ENCODE measurements at places on chromosomes 5 and 9. TPM values are rescaled to one million over a fixed set of nuclear protein-coding genes. Genes with fewer than 3 reads are reported as not detected.

DNA sequence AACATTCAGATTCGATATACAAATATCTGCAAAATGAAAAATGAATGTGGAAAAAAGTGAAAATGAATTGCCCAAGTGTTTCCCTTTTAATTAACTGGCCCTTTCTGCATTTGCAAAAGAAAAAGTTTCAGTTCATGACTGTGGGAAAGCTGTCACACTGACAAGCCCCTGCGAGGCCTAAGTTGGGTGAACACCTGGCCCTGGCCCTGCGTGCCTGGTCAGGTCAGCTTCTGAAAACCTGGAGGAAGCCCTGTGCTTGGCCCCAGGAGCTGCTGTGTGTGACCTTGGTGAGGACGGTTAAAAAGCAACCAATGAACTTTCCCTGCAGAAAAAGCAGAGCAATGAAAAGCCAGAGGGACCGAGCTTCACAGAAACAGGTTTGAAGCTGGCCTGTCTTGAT, 41.0 kb upstream of the SHC3 start:
- H3K27ac ChIP-seq = no peak overlapping the region
- DNase-seq = no peak
- no peaks in the 10 kb centered on the region for H3K36me3 ChIP-seq
- H3K27me3 ChIP-seq = peaks cover 7% of the 10 kb centered on the region
- no peak overlapping the region for H3K4me3 ChIP-seq
- H3K4me1 ChIP-seq = no peaks in the 10 kb centered on the region

DNA sequence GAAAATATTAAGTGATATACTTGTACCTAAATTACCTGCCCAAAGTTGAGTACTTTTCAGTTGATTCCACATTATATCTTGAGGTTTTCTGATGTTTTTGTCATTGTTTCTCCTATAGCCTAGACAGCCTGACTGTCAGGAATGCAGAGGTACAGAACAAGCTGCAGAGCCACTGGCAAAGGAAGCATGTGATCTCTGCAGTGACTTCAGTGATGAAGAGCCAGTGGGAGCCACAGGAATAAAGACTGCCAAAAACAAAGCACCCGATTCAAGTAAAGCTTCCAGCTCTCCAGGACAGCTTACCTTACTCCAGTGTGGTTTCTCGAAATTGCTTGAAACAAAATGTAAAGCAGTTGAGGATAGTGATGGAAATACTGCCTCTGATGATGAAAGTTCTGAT, 96.3 kb downstream of the ERCC6L2 start:
- H3K36me3 ChIP-seq = peaks cover 42% of the 10 kb centered on the region
- no peak overlapping the region for H3K4me3 ChIP-seq
- H3K4me1 ChIP-seq = peaks cover 13% of the 10 kb centered on the region
- no peaks in the 10 kb centered on the region for H3K27me3 ChIP-seq
- no peak overlapping the region for H3K27ac ChIP-seq

DNA sequence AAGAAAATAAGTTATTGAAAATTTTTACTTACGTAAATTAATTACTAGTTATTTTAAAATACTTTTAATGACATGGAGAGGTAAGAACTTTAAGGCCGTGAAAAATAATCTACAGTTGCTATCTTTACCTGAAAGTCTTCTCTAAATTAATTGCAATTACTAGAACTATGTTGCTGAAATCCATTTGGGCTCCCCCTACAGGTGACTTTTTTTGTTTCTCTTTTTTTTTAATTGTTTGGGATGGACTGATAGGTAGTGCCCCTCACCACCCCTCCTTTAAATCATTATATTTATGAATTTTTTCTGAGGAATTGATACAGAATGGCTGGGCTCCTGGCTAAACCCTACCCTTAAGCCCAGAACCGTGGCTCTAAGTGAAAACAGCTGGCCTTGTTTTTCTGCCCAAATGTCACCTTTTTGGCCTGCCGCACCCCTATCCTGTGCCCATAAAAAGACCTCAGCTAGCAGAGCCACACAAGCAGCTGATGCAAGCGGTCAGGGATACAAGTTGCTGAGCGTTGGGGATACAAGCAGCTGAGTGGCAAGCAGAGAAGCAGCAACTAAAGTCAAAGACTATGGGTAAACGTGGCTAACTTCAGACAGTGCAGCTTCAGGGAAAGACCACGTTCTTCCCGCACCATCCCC, 315.2 kb upstream of the ACO1 start:
- no peaks in the 10 kb centered on the region for H3K4me1 ChIP-seq
- H3K27ac ChIP-seq = no peak overlapping the region
- no peaks in the 10 kb centered on the region for H3K27me3 ChIP-seq
- no peak for DNase-seq

GRCh38 chr9:110939047-110939446, 99.2 kb downstream of the LPAR1 start:
- H3K27ac ChIP-seq = no peak overlapping the region
- no peaks in the 10 kb centered on the region for H3K27me3 ChIP-seq
- no peaks in the 10 kb centered on the region for H3K4me1 ChIP-seq
- H3K4me3 ChIP-seq = no peak overlapping the region

- no peaks in the 10 kb centered on the region for H3K27me3 ChIP-seq
- H3K36me3 ChIP-seq = no peaks in the 10 kb centered on the region
- no peak for DNase-seq
- H3K4me1 ChIP-seq = no peaks in the 10 kb centered on the region
- no peak overlapping the region for H3K4me3 ChIP-seq
These were observed 160.9 kb downstream of the GIN1 start for GRCh38 chr5:102959055-102959454.

- H3K27me3 ChIP-seq = peaks cover 21% of the 10 kb centered on the region
- no peaks in the 10 kb centered on the region for H3K36me3 ChIP-seq
- no peak for DNase-seq
- peak overlapping the region; percentile 78 for H3K27ac ChIP-seq
- H3K4me3 ChIP-seq = peak overlapping the region; percentile 83
These were observed 1.3 kb downstream of the NIM1K start for GRCh38 chr5:43193181-43193893.

DNA sequence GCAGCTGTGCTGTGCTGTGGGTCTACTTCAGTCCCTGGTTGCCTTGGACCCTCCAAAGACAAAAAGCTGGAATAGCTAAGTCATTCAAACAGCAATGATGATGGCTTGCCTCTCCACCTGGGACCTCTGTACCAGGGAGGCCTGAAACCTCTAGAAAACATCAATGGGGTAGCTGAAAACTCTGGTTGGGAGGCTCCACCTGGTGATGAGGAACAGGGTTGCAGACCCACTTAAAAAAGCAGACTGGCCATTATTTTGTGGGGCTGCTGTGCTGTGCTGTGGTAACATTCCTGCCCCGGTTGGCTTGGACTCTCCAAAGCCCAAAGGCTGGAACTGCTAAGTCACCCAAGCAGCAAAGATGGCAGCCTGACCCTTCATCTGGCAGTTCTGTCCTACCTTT, 839.3 kb upstream of the ARRDC3 start:
- no peak overlapping the region for H3K27ac ChIP-seq
- H3K4me1 ChIP-seq = peaks cover 1% of the 10 kb centered on the region
- H3K27me3 ChIP-seq = no peaks in the 10 kb centered on the region
- H3K36me3 ChIP-seq = peaks cover 9% of the 10 kb centered on the region
- H3K4me3 ChIP-seq = no peak overlapping the region

GRCh38 chr9:95101326-95101725, 216.2 kb downstream of the FANCC start:
- DNase-seq = no peak
- peaks cover 2% of the 10 kb centered on the region for H3K4me1 ChIP-seq
- peaks cover 15% of the 10 kb centered on the region for H3K36me3 ChIP-seq
- no peak overlapping the region for H3K27ac ChIP-seq
- H3K27me3 ChIP-seq = no peaks in the 10 kb centered on the region

DNA sequence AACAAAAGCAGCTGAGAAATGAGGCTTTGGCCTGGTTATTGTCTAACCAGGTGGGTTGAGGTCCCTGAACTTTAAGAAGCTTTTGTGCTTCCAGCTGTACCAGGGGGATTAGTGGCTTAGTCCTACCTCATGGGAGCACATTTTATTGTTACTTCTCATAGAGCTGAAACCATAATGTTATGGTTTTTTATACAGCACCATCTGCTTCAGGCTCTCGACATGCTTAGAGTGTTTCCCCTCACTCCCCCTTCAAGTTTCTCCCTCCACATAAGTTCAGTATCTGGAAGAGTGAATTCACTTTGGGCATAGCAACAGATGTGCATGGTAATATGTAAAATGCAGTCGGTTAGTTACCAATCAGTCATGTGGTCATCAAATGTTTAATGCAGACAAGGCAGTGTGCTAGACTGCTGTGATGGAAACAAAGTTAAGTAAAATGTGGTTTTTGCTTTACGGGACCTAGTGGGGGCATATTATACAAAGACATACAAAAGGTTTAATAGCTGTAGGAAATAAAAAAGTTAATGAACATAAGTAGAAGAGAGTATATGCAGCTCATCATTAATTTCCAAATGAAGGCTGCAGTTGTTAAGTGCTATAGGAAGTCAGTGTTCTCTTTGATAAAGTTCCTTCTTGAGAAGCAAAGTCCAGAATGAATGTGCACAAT, 95.9 kb upstream of the SPRY4 start:
- H3K4me1 ChIP-seq = peaks cover 47% of the 10 kb centered on the region
- peaks cover 2% of the 10 kb centered on the region for H3K36me3 ChIP-seq
- no peaks in the 10 kb centered on the region for H3K27me3 ChIP-seq
- DNase-seq = no peak
- H3K4me3 ChIP-seq = peak overlapping the region; percentile 33

GRCh38 chr5:158807946-158808345, 291.8 kb downstream of the EBF1 start:
- H3K4me1 ChIP-seq = peaks cover 15% of the 10 kb centered on the region
- H3K27ac ChIP-seq = no peak overlapping the region
- DNase-seq = no peak
- H3K36me3 ChIP-seq = no peaks in the 10 kb centered on the region
- H3K27me3 ChIP-seq = no peaks in the 10 kb centered on the region

GRCh38 chr9:136618580-136619547, 43.9 kb upstream of the EGFL7 start:
- no peak overlapping the region for H3K27ac ChIP-seq
- peaks cover 2% of the 10 kb centered on the region for H3K4me1 ChIP-seq
- H3K36me3 ChIP-seq = no peaks in the 10 kb centered on the region
- no peaks in the 10 kb centered on the region for H3K27me3 ChIP-seq

GRCh38 chr9:97480749-97481148, 20.7 kb upstream of the TMOD1 start:
- no peaks in the 10 kb centered on the region for H3K27me3 ChIP-seq
- no peak overlapping the region for H3K27ac ChIP-seq
- H3K4me3 ChIP-seq = no peak overlapping the region

DNA sequence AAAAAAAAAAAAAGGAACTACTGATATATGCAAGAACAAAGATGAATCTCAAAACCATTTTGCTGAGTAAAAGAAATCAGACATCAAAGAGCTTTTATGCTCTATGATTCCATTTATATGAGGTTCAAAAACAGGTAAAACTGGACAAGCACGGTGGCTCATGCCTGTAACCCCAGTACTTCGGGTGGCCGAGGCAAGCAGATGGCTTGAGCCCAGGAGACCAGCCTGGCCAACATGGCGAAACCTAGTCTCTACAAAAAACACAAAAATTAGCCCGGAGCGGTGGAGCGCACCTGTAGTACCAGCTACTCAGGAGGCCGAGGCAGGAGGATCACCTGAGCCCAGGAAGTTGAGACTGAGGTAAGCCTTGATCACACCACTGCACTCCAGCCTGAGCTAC, 7.8 kb downstream of the PTBP3 start:
- H3K4me3 ChIP-seq = no peak overlapping the region
- H3K4me1 ChIP-seq = peaks cover 87% of the 10 kb centered on the region
- peaks cover 18% of the 10 kb centered on the region for H3K36me3 ChIP-seq
- H3K27me3 ChIP-seq = no peaks in the 10 kb centered on the region
- no peak overlapping the region for H3K27ac ChIP-seq

DNA sequence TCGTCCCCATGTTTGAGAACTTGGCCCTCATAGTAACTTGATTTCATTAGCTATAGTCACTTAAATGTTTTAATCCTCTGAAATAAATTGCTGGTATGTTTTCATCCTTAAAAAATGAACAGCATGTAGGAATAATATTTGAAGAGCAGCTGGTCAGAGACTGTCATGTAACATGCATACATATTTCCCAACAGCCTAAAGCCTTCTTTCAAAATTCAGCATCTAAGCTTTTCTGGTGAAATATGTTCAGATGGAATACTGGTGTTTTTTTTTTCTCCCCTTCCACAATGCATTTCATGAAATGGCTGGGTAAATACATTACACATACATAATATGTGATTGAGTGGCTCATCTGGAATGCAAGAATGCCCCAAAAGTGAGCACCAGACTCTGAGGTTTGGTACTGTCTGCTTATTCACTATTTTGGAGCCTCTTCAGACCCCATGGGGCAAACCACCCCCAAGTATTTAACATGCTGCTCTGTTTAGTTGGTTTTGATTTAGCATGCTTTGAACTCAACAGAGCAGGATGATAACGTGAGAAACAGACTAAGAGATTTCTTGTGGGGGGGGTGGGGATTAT, 94.0 kb downstream of the SMARCA2 start:
- no peak for DNase-seq
- H3K27me3 ChIP-seq = no peaks in the 10 kb centered on the region

DNA sequence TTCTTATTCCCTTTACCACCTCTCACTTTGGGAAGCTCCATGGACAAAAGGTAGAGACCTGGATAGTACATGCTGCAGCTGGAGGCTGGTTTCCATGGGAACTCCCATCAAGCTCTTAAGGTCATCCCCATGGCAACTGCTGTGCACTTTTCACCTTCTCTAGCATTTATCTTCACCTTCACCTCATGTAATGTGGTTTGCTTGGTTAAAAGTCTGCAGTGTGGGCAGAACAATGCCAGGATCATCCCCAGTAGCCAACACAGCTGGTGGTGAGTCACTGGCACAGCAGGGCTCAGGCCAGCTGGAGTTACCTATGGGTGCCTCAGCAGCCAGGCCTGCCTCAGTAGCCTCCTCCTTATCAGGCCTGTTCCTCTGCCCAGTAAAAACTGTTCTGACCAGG, 210.5 kb downstream of the GRIA1 start:
- H3K36me3 ChIP-seq = no peaks in the 10 kb centered on the region
- H3K4me3 ChIP-seq = no peak overlapping the region
- no peak overlapping the region for H3K27ac ChIP-seq
- DNase-seq = no peak

GRCh38 chr5:67401172-67401571, 204.6 kb upstream of the CD180 start:
- no peaks in the 10 kb centered on the region for H3K4me1 ChIP-seq
- H3K27me3 ChIP-seq = no peaks in the 10 kb centered on the region
- H3K36me3 ChIP-seq = no peaks in the 10 kb centered on the region
- H3K27ac ChIP-seq = no peak overlapping the region

DNA sequence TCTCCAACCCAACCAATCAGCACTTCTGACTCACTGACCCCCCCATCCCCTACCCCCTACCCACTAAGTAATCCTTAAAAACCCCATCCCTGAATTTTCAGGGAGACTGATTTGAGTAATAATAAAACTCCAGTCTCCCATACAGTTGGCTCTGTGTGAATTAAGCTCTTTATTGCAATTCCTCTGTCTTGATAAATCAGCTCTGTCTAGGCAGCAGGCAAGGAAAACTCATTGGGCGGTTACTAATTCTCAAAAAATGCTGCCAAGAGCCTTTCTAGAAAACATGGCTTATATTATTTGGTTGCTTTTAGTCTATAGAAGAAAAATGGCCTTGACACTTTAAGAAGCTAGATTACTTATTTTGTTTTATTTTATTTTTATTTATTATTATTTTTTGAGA, 131.7 kb downstream of the SUSD1 start:
- H3K4me3 ChIP-seq = no peak overlapping the region
- H3K4me1 ChIP-seq = peaks cover 12% of the 10 kb centered on the region
- no peak for DNase-seq
- H3K27ac ChIP-seq = no peak overlapping the region
- H3K36me3 ChIP-seq = peaks cover 6% of the 10 kb centered on the region

Gene GIN1
- 14.6 TPM for total RNA-seq

Gene CYSTM1
- 3.0 TPM for total RNA-seq

Gene IL5
- total RNA-seq = not detected

Gene SERF1A
- total RNA-seq = 17.1 TPM

Gene SHOC1
- total RNA-seq = not detected

Gene KLHL3
- 36.2 TPM for total RNA-seq

Gene OR2K2
- not detected for total RNA-seq

Measured in naive thymus-derived CD8-positive, alpha-beta T cell (primary cell).